ENCODE measurements at places on chromosomes 7 and 10.

DNA sequence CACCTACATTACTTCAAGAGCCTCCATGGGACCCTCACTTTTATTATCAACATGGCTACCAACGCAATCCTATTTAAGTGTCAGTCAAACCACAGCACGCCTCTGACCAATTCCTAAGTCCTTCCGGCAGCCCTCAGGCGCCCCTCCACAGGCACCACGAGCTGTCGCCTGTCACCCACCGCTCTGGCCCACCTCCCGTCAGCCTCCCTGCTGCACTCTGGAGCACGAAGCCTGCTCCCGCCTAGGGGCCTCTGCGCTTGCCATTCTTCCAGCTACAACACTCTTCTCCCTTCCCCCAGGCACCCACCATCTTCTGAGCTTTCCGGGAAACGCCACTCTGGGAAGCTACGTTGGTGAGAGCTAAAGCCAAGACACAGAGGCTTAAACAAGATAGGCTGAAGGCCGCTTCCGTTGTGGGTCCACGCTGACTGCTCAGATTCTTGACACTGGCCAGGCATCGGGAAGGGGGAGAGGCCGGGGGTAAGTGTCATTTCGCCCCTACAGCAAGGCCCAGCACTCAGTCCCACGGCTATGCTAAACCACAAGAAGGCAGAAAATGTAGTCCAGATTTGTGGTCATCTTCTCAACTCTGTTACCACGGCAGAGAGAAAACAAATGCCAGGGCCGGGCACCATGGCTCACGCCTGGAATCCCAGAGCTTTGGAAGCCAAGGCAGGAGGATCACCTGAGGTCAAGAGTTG lies 56.7 kb downstream of the GNA12 start:
- DNase-seq, result no peak

GRCh38 chr10:68870545-68871104 lies 30.5 kb upstream of the DDX50 start:
- no peak for DNase-seq

GRCh38 chr10:69869291-69869961 lies 67.7 kb downstream of the COL13A1 start:
- DNase-seq, result peak; percentile 65

- no peak for DNase-seq
Observed at GRCh38 chr10:125779403-125780327, 4.0 kb upstream of the MMP21 start.

- DNase-seq, result peak; percentile 19
Observed at GRCh38 chr10:52652431-52653262, 119.9 kb downstream of the MBL2 start.

- DNase-seq, result no peak
Observed at GRCh38 chr7:156889089-156889488, 3.9 kb downstream of the LMBR1 start.

DNA sequence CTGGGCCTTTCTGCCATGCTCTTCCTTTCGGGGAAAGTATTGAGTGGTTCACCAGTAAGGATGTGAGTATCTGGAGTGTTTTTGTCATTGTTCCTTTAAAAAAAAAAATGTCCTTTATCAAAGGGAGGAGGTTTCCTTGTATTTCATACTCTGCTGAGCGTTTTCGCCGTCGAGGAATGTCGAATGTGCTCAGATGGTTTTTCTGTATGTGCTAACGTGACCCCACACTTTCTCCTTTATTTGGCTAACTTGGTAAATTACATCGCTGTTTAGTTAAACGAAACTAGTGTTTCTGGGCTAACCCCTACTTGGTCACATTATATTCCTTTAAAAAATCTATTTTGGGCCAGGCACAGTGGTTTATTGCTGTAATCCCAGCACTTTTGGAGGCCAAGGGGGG lies 45.9 kb downstream of the INPP5A start:
- no peak for DNase-seq

- DNase-seq, result no peak
Observed at GRCh38 chr7:151658778-151659177, 139.1 kb upstream of the RHEB start.

GRCh38 chr7:100803398-100804161 lies 23.7 kb downstream of the EPHB4 start:
- DNase-seq, result peak; percentile 98

DNA sequence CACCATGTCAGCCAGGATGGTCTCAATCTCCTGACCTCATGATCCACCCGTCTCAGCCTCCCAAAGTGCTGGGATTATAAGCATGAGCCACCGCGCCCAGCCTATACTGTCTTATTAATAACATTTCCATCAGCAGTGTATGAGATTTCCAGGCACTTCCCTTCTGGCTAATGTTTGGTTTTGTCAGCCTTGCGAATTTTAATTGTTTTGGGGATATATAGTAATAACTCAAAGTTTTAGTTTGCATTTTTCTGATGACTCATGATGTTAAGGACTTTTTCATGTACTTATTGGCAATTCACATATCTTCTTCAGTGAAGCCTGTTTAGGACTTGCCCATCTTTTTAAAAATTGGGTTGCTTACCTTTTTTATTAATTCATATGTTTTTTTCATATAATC lies 76.0 kb downstream of the TMEM270 start:
- DNase-seq, result no peak

DNA sequence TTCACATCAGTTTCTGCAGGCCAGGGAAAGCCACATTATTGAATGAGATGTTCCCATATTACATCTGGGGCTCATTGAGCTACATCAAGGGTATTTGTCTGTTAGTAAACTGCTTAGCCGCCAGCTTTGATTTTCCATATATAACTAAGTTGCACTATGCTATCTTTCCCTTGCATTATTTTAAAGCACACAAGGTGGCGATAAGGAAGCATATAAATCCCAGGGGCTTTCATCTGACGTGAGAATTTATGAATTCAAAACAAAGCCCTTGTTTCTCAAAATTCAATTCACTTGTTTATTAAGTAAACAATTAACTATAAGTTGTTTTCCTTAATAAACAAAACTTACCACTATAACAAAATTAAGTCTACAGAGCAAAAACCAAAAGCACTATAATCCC lies 334.1 kb upstream of the TPK1 start:
- DNase-seq, result no peak

DNA sequence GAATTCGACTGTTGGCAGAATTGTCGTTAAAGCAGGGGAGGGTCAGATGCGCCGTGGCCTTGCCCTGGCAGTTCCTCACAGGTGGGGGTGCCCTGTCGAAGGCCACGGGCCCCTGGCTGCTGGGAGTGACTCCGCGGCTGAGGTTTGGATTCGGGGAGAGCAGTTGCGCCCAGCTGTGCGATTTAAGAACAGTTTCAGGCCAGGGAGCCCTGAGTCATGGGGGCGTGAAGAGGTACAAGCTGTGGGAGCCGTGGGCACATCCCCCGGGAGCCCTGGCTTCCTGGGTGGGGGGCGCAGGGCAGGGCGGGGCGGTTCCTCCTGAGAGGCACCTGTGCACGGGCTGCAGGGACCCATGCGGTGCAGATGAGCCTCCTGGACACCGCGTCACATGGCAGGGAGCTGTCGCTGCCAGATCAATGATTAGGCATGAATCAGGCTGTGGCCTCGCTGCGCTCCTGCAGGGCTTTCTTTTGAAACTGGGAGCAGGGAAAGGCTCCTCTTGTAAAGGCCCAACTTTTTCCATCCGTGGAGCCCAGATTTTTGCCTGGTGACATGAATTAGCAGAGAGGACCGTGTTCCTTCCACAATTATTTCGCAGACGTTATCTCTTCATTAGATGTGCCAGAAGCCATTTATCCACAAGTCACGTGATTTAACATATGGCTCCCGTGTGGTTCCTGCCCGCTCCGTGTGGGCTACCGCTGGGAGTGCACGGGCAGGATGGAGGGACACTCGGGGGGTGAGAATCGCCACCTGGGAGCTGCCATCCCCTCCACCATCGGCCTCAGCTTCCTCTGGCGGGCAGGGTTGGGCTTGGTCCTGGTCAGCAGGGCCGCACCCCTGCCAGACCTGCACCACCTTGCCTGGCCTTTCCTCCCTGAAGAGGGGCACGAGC lies 918 bp downstream of the PWWP2B start:
- DNase-seq, result peak; percentile 30

GRCh38 chr7:69358163-69358821 lies 240.0 kb upstream of the AUTS2 start:
- DNase-seq, result no peak

GRCh38 chr10:90923111-90923731 lies 2.3 kb upstream of the ANKRD1 start:
- no peak for DNase-seq
